ENCODE measurements at places on chromosomes 2 and 18.
A peak's percentile ranks its signal among the peaks of the same experiment; 100 is the strongest.

GRCh38 chr2:1101982-1102590 lies 151.4 kb downstream of the SNTG2 start:
- no peak for DNase-seq

GRCh38 chr18:68418881-68419280 lies 296.0 kb downstream of the TMX3 start:
- DNase-seq = no peak

DNA sequence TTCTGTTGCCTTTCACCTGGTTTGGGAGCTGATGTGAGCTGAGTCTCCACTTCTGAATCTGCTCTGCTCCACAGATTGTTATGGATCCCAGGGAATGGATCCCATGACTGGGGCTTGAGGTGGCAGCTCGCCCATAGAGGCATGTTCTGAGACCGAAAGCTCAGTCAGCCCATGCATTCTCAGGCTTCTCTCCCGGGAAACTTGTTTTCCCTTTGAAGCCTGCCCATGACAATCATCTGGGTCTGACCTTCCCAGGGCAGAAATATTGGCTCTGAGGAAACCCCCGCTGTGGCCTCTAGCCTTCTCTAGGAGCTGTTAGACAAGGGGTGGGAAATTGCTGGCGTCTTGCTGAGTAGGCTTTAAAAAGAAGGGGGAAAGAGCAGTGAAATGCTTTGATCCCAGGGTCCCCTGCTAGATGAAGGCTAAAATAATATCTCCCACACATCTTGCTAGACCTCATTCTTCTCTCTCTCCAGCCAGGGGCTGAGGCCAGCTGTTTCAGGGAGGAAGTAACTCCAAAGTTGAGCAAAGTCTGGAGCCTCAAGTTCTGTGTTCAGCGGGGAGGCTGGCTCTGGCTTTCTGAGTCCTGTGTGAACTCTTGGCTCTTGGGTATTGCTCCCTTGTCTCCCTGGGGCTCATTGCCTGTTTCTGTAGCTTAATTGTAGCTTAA lies 2.0 kb downstream of the VAMP8 start:
- DNase-seq = no peak

DNA sequence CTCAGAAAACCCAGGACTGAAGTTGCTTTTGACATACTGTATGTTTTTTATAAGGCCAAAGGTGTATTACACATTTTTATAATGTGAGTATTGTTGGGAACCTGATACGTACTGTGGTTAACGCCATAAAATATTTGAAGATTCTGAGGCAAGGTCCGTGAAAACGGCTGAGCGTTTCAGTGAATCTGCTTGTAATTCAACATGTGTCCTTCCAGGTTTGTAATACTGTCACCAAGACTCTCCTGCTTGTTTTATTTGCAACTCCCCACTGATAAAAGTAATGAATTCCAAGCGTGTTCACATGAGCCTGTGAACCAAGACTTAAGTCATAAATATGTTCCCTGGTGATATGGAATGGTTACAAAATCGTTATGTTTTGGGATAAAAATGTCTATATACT lies 23.9 kb upstream of the FRZB start:
- DNase-seq = no peak

GRCh38 chr2:239506101-239506857 lies 105.5 kb upstream of the HDAC4 start:
- DNase-seq = no peak

- no peak for DNase-seq
Measured at GRCh38 chr2:162435676-162436075, 91.7 kb downstream of the GCA start.

GRCh38 chr18:51621113-51621863 lies 423.8 kb upstream of the MEX3C start:
- peak; percentile 42 for DNase-seq

DNA sequence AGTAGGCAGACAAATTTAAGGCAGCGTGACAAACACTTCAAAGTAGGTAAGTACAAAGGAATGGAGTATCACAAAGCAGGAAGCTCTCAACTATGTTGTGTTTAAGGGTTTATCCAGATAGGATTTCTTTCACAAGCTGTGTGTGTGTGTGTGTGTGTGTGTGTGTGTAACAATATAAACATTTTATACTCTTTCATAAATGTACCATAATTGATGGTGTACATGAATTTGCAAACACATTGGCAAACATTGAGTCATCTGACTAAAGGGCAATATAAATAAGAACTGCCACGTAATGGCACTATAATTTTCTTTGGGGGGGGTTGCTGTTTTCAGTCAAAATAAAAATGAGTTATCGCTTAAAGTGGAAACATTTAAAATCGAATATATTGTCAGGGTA lies 1004.4 kb upstream of the DDX18 start:
- DNase-seq = peak; percentile 41

DNA sequence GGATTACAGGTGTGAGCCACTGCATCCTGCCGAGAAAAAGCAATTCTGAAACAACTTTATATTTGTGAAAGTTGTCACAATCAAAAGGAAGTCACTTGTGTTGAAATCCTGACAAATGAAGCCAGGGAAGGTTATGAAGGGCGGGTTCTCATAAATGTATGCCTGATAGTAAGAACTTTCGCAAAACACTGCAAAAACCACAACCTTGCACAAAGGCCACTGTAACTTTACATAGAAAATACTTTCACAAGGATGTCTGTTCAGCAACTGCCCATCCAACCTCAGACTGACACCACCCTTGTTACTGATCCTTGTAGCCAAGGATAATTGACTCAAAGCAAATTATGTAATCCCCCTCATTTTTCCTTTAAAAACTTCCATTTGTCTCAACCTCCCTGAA lies 90.6 kb downstream of the SLC4A3 start:
- DNase-seq = no peak

DNA sequence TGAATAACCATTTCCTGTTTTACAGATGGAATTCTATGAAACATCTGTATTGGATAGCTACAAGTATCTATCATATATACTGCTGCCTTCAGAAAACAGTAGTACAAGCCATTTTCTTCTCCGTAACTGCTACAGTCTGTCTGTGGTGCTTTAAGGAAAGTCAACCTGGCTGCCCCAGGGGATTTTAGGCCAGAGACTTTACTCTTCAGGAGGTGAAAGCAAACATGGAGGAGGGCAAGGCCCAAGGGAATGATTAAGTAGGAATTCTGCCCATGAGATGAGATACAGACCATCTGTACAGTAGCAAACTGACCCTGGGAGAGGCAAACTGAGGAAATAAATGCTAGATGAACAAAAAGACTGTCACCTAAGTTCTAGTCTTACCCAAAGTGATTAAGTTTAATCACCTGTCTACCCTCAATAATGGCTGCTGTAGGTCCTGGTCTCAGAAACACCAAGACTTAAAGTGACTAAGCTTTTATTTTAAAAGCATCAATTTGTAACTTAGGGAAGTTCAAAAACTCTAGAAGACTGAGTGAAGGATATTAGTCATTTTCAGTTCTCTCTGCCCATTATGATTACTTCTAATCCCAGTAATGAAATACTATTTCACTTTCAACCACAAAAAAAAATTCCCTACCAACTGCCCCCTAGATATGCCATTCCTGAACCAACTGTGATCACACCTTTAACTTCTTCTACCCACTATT lies 14.8 kb downstream of the MBD2 start:
- DNase-seq = no peak

GRCh38 chr2:141109633-141110032 lies 1021.2 kb downstream of the LRP1B start:
- no peak for DNase-seq

DNA sequence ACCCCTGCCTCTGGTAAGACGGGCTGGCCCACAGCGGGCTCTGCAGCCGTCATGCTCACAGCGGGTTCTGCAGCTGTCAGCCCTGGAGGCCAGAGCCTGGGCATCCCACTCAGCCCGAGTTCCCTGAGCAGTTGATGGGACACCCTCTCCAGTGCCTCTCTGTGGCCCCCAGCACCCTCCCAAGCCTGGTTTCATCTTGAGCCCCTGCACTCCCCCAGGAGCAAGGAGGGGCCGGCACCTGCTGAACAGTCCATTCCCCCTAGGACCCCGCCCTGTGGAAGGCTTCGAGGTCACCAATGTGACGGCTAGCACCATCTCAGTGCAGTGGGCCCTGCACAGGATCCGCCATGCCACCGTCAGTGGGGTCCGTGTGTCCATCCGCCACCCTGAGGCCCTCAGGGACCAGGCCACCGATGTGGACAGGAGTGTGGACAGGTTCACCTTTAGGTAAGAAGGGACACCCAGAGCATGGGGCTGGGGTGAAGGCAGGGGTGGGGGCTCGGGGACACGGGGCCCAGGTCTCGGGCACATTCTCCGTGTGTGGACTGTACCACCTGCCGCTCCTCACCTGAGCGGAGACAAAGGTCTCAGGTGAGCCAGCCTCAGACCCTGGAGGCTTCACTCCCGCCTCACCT lies 34.5 kb downstream of the MTERF4 start:
- DNase-seq = no peak

GRCh38 chr2:206211657-206212255 lies 52.1 kb downstream of the EEF1B2 start:
- no peak for DNase-seq

GRCh38 chr2:50729306-50730049 lies 302.5 kb downstream of the NRXN1 start:
- DNase-seq = no peak

DNA sequence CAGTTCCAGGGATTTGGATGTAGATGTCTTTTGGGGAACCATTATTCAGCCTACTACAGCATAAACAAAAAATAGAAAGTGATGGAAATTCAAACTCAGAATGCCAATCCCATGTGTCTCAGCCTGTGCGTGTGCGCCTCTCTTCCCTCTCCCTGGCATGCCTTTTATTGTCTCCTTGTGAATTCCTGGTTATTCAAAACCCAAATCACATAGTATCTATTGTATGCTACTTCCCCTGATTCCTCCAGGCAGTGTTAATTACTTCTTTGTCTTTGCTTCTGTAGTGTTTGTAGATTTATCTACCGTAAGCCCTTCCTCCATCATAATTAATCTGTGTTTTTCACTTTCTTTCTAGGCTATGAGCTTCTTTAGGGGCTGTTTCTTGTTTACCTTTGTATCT lies 38.9 kb downstream of the RHBDD1 start:
- DNase-seq = no peak

DNA sequence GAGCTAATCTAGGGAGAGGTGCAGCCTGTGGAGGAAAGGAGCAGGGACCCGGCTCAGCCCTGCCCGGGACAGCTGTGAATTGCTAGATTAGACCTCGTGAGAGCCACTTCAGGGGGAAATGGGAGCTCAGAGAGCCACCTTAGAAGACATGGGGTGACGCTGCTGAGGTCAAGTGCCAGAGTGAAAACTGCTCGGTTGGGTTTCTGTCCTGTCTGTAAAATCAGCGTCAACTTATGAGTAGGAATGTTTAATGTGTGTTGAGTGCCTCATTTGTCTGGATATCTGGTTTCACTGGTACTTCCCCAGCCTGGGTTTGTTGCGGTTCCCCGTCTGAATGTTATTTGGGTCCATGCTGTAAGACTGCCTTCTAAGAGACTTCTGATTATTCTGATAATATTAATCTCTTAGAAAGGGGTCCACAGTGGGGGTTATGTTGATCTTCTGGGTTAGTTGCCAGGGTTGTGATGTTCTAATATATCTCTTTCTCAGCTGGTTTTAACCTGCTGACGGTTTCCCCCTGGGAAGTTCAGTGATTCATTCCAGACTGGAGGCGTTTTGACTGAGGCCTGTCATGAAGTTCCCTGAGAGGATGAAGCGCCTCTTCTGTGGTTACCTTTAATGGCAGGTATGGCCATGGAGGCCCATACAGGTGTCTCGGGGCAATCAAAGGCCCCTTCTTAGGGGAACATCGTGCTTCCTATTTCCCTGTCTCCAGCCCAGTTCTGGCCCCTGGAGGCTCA lies 175.9 kb downstream of the SH3RF3 start:
- DNase-seq = no peak

DNA sequence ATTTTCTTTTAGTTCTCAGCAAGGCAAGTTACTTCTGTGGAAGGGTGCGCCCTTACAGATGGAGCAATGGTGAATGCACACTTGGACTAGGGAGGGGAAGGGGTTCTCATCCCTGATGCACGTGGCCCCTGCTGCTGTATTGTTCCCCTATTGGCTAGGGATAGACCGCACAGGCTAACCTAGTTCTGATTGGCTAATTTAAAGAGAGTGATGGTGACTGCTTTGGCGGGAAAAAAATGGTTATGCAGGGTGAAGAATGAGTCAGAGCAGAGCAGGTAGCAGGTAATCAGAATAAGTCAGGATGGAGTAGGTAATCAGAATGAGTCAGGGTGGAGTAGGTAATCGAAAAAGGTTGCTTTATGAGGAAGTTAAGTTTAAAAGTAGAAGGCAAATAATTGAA lies 171.5 kb downstream of the MTCL1 start:
- DNase-seq = no peak

- DNase-seq = no peak
Measured at GRCh38 chr2:25293958-25294562, 47.7 kb downstream of the DNMT3A start.

DNA sequence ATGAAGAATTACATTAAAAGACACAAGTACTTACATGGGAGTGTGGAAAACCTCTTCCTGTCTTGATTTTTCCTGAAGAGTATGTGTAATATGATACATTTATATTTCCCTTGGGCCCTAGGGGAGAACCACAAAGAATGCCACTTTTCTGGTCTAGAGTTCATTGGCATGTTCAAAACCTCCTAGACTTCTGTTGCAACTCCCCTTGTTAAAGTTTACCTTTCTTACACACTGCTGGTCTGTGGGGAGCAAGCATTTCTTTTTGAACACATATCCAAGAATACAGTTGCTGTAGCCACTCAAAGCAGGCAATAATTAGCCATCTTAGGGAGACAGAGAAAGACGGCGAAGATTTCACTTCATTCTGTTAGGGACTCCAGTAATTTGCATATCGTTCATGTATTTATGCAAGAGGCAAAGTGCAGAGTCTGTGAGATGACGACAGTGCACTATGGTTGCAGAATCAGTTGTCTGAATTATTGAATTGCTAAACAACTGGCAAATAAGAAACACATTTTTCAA lies 103.5 kb downstream of the NOL4 start:
- DNase-seq = no peak

- no peak for DNase-seq
Measured at GRCh38 chr2:238695538-238695937, 152.3 kb upstream of the TWIST2 start.

GRCh38 chr2:121486191-121486790 lies 44.4 kb upstream of the RNU4ATAC start:
- no peak for DNase-seq

DNA sequence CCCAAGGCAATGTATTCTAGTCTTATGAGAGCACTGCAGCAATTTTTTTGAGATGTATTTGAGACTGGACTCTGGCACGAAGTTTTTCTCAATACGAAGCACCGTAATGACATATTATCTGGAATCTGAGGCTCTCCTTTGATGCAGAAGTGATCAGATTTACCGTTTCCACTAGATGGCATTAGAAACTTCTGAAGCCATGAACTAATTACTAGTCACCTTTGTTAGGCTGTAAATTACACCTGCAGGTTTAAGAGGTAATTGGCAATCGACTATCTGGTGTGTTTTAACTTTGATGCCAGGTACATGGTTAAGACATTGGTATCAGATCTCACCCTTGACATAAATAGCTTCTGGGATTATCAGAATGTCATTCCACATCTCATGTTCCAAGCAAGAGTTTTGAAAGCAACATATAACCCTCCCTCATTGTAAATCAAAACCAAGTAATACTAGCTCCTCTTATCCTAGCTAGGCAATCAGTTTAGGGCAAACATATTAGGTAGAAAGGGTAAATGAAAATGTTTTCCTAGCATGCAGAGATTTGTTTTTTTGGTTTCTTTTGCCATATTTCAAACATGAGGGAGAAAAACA lies 254.6 kb upstream of the SPRED2 start:
- DNase-seq = no peak
